ENCODE measurements at places on chromosomes 3 and 15.

- no peak for DNase-seq
Measured at GRCh38 chr3:58539626-58540025, 2.6 kb upstream of the ACOX2 start.

GRCh38 chr3:32335365-32336112 lies 56.1 kb upstream of the CMTM7 start:
- no peak for DNase-seq

DNA sequence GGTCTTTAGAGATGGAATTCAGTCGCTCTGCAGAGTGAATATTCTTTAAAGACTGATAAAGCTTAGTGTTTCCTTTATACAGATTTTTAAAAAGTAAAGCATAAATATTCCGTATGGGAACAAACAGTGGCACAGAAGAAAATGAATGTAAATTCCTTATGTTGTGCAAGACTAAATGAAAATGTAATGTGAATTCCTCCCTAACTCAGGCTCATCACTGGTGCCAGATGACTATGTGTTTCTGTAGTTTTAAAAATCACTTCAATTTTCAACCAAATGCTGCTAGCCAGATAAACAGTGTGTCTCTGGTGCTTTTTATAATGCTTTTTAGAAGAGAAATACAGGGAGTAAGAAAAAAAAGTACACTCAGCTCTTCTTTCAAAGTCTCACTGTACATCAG lies 154.8 kb upstream of the SNTN start:
- no peak for DNase-seq

DNA sequence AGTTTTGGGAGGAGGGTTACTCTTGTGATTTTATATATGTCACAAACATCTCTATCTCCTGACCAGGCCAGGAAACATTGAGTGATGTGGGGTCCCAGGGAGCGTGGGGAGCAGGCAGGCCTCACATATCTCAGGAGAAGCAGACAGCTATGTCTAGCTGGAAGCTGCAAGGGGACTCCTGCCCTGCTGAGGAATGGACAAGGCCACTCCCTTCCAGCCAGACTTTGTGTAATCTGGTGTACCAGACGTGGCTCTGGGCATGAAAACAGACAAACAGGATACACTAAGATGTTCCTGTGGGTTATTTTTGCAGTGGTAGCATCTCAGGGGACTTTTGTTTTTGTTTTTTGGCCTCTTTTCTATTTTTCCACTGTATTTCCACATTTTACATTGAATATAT lies 23.2 kb downstream of the CYP8B1 start:
- no peak for DNase-seq

DNA sequence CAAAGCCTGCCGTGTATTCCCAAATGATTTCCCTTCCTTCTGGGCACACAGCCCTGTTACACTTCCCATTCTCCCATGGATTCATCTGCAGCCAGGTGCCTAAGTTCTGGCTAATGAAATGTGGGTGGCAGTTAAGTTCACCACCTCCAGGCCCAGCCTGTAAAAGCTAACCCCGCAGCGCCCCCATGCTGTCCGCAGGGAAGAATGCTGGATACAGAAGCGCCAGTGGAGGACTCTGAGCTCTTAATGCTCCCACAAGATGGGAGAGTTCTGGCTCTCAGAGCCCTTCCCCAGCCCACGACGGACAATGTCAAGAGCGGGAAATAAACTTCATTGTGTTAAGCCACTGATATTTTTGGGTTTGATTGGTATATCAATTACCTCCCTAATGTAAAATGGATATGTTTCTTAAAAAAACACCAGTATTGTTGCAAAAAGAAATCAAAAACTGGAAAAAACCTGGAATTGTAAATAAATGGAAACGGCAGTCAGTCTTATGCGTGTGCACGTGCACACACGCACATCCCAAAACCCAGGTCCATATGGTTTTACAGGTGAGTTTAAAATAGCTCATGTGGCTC lies 37.7 kb upstream of the FGD5 start:
- DNase-seq = no peak

- DNase-seq = no peak
Measured at GRCh38 chr3:155488671-155489070, 195.2 kb upstream of the STRIT1 start.

- DNase-seq = no peak
Measured at GRCh38 chr3:190265796-190266195, 56.5 kb downstream of the CLDN1 start.

DNA sequence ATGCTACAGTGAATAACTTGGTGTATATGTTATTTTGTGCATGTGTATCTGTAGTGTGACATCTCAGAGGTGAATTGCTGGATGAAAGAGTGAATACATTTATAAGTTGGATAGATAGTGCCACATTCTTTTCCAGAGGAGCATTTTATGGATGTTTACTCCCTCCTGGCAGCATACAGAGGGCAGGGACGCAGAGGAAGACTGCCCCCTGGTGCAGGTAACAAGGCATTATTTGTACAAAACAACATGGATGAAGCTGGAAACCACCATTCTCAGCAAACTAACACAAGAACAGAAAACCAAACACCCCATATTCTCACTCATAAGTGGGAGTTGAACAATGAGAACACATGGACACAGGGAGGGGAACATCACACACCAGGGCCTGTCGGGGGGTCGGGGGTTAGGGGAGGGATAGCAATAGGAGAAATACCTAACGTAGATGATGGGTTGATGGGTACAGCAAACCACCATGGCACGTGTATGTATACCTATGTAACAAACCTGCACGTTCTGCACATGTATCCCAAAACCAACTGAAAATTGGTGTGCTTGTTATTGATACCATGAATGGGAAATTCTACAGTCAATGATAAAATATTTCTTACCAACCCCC lies 57.9 kb upstream of the CTXND1 start:
- no peak for DNase-seq

GRCh38 chr15:58856086-58856485 lies 77.4 kb downstream of the SLTM start:
- DNase-seq = no peak

All from stimulated activated CD8-positive, alpha-beta memory T cell treated with anti-CD3 and anti-CD28 coated beads, Interleukin-15, amount 100 ng/mL, for 24 hours (primary cell).